Stimulated activated CD8-positive, alpha-beta memory T cell treated with anti-CD3 and anti-CD28 coated beads, Interleukin-4, amount 100 ng/mL, for 24 hours (primary cell): ENCODE measurements at places on chromosomes 11 and 22.
A peak's percentile ranks its signal among the peaks of the same experiment; 100 is the strongest.

- DNase-seq, result no peak
Measured at GRCh38 chr11:117002639-117003299, 95.5 kb downstream of the SIK3 start.

DNA sequence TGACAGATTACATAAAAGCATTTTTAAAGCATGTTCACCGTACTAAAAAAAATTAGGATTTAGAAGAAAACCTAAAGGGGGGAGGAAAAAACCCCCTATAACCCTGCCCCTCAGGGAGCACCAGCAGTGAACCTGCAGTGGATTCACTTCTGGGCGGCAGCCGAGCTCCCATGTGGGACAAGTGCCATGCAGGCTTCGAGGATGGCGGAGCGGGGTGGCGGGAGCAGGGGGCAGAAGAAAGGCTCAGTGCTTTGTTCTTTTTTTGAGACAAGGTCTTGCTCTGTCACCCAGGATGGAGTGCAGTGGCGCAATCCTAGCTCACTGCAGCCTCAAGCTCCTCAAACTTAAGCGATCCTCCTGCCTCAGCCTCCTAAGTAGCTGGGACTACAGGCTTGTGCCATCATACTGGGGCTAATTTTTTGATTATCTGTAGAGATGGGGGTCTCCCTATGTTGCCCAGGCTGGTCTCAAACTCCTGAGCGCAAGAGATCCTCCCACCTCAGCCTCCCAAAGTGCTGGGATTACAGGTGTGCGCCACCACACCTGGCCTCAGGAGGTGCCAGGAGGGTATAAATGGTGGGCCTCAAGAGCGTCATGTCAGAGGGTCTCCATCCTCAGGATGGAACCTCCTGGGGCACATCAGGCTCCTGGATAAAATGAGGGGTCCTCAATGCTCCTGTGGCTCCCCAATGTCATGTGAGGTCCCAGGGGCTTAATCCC is 34.0 kb downstream of the PPM1F start:
- no peak for DNase-seq

- no peak for DNase-seq
Measured at GRCh38 chr11:132886335-132886734, 646.0 kb downstream of the OPCML start.

- DNase-seq, result no peak
Measured at GRCh38 chr11:48134221-48134922, 82.2 kb upstream of the OR4B1 start.

GRCh38 chr22:19851291-19852176 is 3.1 kb downstream of the GNB1L start:
- DNase-seq, result no peak

DNA sequence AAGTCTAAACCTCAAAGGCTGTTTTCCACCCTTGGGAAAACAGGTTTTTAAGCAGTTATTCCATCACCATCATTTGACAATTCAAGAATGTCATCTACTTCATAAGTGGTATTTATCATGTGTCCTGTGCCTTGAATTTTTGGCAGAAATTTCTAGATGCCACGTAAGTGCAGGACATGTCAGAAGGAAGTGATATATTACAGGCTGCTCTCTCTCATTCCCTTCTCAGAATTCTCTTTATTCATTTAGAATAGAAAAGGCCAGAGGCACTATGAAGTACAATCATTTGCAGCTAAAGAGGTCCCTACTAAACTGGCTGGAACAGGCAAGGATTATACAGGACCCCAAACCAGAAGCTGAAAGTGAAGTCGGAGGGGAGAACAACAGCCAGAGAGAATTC is 11.9 kb downstream of the RBFOX2 start:
- no peak for DNase-seq

- no peak for DNase-seq
Measured at GRCh38 chr11:122491509-122491908, 164.0 kb upstream of the UBASH3B start.

DNA sequence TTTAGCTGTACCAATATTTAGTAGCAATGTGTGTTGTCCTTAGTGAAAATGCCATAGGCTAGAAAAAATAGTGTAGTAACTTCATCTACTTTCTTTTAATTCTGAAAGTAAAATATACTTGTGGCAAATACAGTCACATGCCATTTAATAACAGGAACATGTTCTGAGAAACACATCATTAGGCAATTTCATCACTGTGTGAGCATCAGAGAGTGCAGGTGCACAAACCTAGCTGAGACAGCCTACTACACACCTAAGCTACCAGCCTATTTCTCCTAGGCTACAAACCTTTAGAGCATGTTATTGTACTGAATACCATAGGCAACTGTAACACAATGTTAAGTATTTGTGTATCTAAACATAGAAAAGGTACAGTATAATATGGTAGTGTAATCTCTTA is 127.0 kb upstream of the PITPNB start:
- DNase-seq, result no peak

GRCh38 chr22:20013382-20013871 is 3.2 kb downstream of the ARVCF start:
- DNase-seq, result peak; percentile 35

GRCh38 chr22:43862074-43862881 is at the start of gene SULT4A1:
TSS of gene SULT4A1 (minus strand) at chr22:43862513. CDS start at chr22:43862382, 131 bp downstream.
- no peak for DNase-seq

- no peak for DNase-seq
Measured at GRCh38 chr22:23110190-23110921, 31.4 kb downstream of the RSPH14 start.

DNA sequence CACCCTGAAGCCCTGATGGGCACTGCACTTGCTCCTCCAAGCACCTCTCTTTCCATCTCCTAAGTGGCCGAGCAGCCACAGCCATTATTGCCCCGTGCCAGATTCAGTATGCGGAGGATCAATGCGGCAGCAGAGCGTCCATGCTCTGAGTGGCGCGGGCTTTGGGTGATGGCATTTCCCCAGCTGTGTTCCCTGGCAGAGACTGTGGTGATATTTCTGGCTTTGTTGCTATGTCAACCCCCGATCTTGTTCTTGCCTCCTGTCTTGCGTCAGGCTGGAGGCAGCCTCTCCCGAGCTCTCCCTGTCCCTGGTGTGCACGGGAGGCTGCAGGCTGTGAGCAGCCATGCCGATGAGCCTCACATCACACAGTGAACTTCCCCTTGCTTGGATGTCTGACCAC is 1018.6 kb downstream of the TBC1D22A start:
- DNase-seq, result no peak

DNA sequence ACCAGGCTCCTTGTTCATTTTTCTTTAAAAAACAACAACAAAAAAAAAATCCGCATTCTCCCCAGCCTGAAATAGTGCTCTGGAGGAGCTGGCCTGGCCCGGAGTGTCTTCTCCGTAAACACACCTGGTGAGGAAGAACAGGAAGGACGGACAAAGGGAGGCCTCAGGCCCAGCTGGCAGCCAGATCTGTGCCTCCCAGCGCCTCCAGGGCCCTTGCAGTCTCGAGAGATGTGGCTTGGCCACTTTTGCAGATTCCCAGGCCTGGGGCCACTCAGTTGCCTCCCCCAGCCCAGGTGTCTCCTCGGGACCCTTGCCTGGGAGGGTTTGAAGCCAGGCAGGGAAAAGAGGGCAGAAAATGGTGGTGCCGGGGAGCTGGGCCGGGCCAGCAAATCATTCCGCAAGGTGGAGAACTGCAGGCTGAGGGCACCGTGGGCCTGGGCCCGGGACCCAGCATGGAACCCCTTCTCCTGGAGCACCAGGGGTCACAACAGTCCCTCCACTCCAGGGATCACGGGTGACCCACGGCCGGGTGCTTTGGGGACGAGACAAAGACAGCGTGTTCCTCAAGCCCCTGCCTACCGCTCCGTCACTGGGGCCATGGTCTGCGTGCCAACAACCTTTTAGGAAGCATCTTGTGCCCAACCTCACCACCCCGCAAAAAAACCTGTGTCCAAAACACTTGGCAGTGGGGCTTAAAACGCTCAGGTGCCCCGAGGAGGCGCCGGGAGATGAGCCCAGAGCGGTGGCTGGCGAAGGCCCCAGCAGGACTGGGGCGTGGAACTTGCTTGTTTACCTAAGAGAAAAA is 67.1 kb upstream of the WNT7B start:
- no peak for DNase-seq

- no peak for DNase-seq
Measured at GRCh38 chr11:120867024-120867423, 156.9 kb upstream of the TBCEL start.

DNA sequence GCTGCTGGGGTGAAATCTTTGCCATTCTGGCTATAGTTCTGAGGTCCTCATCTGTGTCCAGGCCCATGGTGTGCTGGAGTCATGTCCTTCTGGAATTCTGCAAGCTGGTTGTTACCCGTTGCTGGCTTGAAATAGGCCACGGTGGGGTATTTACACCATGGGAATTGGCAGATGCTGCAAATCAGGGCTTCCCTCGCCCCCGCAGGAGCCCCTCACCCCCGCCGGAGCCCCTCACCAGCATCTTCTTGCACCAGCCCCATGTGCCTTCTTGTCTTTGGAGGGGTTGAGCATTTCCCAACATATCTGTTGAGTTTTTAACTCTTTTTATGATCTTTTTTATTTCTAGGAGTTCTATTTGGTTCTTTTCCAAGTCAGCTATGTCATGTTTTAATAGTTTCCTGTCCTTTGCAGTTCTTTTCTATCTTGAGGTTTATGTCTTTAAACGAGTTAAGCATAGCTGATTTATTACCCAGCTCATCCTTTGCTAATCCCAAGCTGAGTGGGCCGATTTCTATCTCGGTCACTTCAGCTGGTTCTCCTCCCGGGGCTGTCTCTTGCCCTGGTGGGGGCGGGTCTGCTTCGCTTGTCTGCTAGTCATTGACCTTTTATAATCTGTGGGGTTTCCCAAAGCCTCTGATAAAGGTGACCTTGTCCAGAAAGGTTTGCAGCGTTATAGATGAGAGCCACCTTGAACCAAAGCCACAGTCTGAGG is 17.6 kb downstream of the ANO1 start:
- DNase-seq, result no peak

DNA sequence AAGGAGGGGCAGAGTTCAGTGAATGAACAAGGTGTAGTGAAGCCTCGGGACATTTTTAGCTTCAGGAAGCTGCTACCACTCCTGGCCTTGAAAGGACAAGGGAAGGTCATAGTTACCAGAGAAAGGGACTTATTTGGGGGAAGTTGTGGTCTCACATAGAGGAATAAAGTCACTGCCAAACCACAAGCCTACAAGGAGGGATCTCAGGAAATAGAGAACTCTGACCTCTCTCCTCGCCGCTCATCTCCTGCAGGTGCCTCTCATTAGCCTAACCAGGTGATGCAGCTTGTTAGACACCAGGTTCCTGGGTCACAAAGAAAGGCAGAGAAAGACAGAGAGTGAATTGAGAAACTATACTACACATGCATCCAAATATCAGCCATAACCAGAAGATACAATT is 14.3 kb upstream of the TOLLIP start:
- no peak for DNase-seq

- DNase-seq, result no peak
Measured at GRCh38 chr11:11940551-11940950, 67.9 kb downstream of the DKK3 start.

GRCh38 chr22:27480487-27480886 is 321.1 kb downstream of the MN1 start:
- DNase-seq, result no peak

- DNase-seq, result no peak
Measured at GRCh38 chr11:15577519-15577918, 462.8 kb downstream of the INSC start.

GRCh38 chr11:68313574-68314202 is 1.3 kb downstream of the LRP5 start:
- no peak for DNase-seq

- no peak for DNase-seq
Measured at GRCh38 chr11:83835423-83835822, 549.3 kb upstream of the CCDC90B start.

DNA sequence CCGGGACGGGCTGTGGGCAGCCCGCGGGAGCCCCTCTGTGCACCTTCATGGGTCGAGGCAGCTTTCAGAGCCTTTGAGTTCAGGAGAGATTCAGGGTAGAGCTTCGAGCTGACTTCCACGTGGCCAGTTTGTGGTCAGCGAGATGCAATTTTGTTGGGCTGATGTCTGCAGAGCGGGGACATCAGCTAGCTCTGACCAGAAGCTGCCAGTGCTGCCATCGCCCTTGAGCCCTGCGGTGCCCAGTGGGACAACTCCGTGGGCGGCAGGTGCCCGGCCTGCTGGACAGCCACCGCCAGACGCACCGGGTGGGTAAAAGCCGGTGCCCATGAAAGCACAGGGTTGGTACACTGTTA is 719 bp downstream of the TALDO1 start:
- DNase-seq, result no peak

DNA sequence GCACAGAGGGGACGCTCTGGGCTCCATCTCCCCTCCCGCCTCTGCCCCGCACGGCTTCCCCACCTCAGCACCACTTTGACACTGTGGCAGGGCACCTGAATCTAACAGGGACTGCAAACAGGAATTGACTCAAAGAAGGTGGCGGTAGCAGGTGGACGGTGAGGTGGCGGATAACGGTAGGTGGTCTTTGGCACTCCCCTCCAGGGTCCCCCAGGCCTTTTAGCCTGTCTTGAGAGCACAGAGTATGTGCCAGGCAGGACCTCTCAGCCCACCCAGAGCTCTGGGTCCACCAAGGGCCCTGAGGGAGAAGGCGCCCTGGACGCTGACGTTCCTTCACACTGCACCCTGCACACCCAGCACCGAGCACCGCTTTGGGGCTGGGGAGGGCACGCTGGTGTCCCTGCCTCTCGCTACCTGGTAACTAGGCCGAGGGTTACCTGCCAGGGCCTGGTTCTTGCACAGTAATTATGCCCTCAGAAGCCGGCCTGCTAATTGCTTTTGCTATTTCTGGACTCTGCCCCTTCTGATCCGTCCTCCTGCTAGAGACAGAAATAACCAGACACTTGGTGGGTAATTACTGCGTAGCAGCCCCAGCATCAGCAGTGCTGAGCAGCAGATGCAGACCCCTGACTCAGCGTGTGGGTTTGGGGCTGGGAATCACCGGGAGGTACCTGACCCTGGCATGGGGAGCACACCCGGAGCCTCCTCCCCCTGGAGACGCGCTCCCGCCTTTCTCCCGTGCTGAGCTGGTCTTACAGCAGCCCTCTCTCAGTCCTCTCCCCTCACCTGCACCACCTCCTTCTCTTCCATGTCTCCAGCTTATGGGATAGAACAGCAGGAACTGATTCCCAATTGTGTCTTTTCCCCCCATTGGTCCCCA is 103.3 kb upstream of the B3GAT1 start:
- no peak for DNase-seq

- DNase-seq, result no peak
Measured at GRCh38 chr11:61636676-61637075, 43.5 kb upstream of the DAGLA start.

GRCh38 chr22:19898831-19899567 is 42.6 kb upstream of the COMT start:
- no peak for DNase-seq

DNA sequence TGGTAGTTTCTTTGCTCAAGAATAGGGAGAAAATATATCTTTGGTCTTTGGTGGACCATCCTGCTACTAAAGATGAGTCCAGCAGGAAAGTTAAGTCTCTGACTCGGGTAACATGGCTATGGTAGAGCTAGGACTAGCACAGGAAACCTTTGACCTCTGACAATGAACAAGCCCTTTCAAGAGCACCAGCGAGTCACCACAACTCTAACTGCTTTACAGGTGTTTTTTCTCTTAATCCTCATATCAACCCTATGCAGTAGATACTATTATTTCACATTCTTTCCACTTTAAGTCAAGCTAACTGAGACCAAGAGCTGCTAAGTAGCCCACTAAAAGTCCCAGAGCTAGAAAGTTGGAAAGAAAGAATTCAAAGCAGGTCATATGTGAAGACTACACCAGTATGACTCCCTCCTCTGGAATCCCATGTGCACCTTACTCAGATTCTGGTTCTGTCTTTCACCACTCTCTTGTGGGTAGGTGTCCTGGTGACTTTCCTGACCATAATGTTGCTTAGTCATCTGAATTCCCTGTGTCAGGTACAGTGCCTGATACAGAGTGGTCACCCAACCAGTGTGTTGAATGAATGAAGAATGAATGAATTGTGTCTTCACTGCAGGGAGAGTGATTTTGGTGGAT is 53.8 kb upstream of the ME3 start:
- no peak for DNase-seq

- no peak for DNase-seq
Measured at GRCh38 chr11:125994509-125994908, 48.7 kb downstream of the VSIG10L2 start.
